ENCODE measurements at places on chromosomes 3 and 15. TPM values are rescaled to one million over a fixed set of nuclear protein-coding genes. Genes with fewer than 3 reads are reported as not detected.
A peak's percentile ranks its signal among the peaks of the same experiment; 100 is the strongest.

- no peak for DNase-seq
Observed at GRCh38 chr3:77606372-77606771, 566.5 kb downstream of the ROBO2 start.

GRCh38 chr3:31502803-31503221, 29.9 kb upstream of the STT3B start:
- DNase-seq: no peak

GRCh38 chr3:13292375-13292774, 127.7 kb downstream of the NUP210 start:
- DNase-seq: no peak

DNA sequence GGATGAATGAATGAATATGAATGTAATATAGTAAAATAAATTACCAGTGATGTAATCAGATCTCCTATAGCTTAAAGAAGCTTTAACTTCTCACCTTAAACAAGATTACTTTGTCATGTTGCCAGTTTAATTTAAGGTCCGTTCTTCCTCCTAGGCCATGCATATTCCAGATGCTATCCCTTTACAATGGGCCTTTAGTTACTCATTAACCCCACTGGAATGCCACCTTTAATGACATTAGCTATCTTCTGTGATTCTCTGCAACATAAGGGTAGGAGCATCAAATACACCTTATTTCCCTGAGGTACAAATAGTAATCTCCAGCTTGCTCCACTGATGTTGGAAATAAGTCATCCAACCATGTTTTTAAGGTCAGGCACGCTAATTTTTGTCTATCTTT, 63.0 kb upstream of the TIMP4 start:
- DNase-seq: no peak

GRCh38 chr3:65728138-65728537, 310.6 kb downstream of the MAGI1 start:
- DNase-seq: no peak

DNA sequence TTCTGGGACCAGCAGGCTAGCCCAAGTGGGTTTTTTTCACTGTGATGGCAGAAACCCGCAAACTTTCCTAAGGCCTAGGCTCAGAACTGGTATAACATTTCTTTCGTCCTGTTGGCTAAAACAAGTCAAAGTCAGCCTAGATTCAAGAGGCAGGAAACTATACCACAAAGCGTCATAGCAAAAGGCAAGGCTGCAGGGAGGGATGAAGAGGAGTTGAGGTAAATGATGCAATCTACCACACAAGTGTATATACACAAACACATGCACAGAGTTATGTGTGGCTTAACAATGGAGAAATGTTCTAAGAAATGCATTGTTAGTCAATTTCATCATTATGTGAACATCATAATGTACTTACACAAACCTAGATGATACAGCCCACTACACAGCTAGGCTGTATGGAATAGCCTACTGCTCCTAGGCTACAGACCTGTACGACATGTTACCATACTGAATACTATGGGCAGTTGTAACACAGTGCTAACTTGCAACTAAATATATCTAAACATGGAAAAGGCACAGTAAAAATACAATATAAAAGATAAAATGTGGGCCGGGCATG, 225.6 kb downstream of the TBL1XR1 start:
- DNase-seq: no peak

DNA sequence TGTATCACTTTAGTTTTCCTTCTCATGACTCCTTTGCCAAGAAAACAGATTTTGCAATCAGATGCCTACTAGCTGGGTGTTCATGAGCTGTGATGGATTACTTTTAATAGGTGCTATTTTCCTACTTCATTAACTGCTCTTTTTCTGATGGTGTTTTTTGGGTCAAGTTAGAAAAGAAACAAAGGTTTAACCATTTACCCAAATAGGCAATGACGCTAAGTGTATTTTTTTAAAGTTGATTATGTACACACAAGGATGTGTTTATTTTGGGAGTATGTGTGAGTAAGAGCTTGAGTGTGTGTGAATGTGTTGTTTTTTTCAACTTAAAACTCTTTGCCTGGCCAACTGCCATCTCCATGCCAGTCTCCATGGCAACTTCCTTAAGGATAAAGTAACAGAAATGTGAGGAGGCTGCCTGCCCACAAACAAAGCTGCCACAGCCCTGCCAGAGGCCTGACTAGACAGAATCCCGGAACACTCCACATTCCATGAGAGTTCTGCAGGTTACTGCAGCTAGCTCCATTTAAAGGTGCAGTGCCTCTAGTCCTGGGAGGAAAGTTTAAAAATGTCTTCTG, 215.6 kb upstream of the RBMS3 start:
- peak; percentile 23 for DNase-seq

GRCh38 chr15:91849749-91850161, 3.8 kb upstream of the SLCO3A1 start:
- no peak for DNase-seq

DNA sequence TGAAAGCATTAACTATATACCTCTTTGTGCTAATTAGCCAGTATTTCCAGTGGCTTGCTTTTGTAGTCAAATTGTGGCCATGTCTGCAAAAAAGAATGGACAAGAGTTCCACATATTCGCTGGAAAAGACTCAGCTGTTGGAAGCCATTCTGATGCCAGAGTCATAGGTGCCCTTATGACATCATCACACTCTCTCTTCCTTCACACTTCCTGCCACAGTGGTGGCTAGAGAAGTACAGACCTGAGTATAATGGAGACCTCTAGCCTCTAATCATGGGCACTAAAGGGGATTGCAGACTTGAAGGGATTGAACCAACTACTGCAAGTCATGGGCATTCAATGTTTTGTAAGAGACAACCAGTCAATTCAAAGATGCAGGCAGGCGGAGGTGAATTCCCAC, 38.3 kb upstream of the IQCF6 start:
- DNase-seq: no peak

DNA sequence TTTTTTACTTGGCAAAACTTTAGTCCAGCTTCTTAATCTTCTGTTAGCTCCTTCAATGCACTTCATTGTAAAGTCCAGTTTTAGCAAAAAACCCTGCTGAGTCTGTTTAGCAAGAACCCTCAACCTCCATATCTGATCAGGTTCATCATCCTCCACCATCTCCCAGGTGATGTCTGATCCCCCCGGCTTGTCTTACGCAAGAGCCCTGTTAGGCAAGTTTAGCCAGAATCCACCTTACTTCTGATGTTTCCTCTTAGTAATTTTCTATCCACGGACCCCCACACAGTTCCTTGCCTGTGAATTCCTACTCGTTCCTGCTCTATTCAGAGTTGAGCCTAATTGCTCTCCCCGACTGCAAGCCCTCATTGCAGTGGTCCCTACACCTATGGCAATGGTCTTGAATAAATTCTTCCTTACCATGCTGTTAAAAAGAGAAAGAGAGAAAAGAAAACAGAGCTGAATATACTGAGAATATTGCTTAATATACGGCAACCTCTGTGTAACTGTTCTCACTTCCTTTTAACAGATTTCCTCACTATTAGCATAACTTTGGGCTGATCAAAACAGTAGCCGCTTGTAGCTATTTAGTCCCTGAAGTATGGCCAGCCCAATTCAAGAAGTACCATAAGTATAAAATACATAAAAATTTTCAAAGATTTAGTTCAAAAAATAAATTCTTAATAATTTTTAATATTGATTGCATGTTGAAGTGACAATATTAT, 78.7 kb upstream of the MME start:
- DNase-seq: no peak

Gene EPHB3
- total RNA-seq: 57.2 TPM

Gene ZNF774
- 11.8 TPM for total RNA-seq

Gene FGF12
- total RNA-seq: 0.58 TPM
